Islet precursor cell (in vitro differentiated cells): ENCODE measurements at places on chromosomes 4 and X.
A peak's percentile ranks its signal among the peaks of the same experiment; 100 is the strongest.

- DNase-seq: no peak
Observed at GRCh38 chr4:39626261-39626660, 12.4 kb downstream of the SMIM14 start.

DNA sequence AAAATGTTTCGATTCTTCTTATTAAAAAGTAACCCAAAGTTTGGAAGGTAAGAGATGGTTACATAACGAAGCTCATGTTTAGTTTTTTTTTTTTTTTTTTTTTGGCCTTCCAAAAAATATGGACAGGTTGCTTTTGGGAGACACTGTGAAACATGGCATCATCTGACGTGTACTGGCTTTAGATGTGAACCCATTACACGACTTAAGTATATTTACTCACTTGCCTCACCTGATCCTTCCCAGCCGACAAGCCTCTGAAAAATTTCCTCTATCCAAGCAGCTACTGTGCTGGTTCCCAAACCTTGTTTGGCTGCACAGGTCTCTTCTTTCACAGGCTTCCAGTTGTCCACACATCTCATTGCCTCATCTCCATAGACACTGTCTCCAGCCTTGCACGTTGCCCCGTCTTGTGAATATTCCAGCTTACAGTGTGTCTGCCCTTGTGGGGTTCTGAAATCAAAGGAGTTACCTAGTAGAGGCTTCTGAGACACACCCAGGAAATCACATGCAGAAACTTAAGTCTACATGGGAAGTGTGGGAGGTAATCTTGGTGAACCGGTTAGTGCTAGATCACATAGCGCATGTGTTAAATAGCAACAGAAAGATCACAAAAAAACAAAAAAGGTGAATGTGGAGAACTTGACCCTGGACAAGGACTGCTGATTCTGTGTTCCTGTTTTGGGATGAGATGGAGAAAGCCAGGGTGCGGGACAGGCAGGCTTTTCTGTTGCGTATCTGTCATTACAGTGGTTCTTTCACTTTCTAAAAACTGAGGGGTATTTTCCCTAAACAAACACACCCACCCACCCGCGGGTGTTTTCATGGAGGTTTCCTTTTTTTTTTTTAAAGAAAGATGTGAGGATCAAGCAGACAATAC, 328.6 kb downstream of the ARHGAP10 start:
- no peak for DNase-seq

DNA sequence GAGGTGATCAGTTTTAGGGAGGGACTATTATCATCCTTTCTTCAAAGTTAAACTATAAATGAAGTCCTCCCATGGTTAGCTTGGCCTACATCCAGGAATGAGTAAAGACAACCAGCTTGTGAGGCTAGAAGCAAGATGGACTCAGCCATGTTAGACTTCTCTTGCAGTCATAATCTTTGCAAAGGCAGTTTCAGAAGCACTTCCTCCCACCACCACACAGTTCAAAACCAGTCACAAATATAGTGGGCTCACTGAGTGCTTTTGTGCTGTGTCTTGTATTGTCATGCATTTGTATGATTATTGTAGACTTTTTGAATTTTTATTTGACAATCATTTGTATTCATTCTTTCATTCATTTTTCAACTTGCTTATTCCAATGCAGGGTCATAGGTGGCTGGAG, 204.5 kb downstream of the ZNF674 start:
- DNase-seq: no peak

DNA sequence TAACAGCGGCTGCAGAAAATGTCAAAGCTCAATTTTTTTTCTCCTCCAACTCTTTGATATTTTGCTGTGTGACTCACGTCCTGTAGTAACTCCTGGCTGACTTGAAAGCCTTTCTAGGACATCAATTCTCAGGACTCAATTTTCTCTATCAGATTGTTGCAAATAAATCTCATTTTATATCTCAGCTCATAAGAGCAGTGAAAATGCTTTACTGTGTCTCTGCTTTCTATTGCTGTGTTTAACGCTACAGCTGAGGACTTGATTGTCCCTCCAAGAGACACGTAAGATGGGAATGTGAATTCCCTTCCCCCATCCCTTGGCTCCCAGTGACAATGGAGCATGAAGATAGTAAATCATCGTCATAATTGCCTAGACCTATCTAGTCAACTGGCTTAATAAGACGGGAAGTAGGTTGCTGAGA, 20.5 kb upstream of the CBR4 start:
- DNase-seq: no peak

DNA sequence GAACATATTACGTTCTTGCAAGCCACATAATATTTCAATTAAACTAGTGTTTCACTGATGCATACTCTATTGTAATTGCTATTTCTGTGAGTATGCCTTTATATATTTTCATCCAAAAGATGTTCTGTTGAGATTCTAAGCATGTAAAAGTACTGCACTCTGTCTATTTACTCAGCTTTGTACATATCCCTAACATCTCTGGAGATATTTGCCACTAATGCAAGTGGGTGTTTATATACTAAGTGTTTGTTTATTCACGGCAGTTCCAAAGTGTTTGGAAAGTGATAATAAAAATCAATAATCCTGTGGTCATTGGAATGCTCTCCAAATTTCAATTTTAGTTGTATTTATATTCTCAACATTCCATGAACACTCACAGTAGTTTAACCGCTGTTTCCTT, 1989.0 kb downstream of the C4orf33 start:
- no peak for DNase-seq

DNA sequence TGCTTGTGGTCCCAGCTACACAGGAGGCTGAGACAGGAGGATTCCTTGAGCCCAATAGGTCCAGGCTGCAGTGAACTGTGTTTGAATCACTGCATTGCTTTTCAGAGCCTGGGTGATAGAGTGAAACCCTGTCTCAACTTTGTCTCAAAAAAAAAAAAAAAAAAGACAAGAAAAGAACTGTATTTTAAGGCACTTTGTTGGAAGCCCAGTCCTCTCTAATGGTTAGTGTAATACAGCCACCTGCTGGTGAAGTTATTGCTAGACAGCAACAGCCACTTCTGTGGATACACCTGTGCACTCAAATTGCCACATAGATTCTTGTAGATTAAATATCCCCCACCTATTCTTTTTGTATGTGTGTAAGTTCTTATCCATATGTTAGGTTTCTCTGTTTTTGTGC, 10.1 kb upstream of the FGG start:
- DNase-seq: no peak

DNA sequence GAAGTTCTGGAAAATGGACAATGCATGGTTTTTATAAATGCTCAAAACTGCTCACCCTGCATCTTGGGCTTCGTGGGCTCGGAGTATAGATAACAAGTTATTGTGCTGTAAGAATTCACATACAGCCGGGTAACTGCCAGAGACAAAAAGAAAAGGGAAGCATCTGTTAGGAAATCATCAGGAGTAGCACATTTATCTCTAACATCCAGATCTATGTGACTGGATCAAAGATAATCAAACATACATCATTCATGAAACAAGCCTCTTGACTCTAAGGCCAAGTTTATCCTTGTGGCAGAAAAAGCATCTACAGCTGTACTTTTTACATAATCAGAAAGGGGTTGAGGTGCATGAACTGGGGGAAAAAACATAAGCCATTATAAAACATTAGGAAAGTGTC, 264.2 kb downstream of the PPP3CA start:
- no peak for DNase-seq

GRCh38 chr4:9771034-9771433, 10.4 kb upstream of the DRD5 start:
- no peak for DNase-seq

GRCh38 chr4:27152703-27153102, 292.1 kb downstream of the STIM2 start:
- DNase-seq: no peak

DNA sequence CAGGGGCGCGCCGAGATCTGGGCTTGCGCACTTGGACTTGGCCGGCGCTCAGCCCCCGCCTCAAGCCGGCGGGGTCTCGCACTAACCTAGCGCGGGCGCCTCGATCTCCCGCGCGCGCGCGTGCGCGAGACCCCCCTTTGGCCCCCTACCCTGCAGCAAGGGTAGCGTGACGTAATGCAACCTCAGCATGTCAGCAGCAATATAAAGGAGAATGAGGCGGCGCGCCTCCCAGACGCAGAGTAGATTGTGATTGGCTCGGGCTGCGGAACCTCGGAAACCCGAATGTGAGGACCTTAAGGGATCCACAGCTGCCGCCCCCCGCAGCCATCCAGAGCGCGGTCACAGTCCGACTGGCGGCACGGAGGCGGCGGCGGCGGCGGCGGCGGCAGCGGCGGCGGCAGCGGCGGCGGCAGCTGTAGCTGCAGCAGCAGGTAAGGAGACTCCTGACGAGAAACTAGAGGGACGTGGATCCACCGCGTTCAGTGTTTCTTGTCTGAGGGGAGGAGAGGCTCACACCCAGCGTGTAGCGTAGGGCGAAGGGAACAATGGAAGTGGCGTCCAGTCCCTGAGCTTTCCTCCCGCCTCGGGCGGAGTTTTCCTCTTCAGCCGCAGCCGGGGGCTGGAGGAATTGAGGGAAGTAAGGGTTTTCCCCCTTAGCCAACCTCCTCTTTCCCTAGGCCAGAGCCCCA, at the start of the genes SATL1 and ZNF711:
TSS of gene SATL1 (minus strand) at position 19 of the 689 bp plus-strand sequence. CDS start 134,811 bp downstream, outside the sequence.
TSS of gene ZNF711 (plus strand) at position 231 of the 689 bp plus-strand sequence. CDS start 3,582 bp downstream, outside the sequence.
- peak; percentile 90 for DNase-seq

DNA sequence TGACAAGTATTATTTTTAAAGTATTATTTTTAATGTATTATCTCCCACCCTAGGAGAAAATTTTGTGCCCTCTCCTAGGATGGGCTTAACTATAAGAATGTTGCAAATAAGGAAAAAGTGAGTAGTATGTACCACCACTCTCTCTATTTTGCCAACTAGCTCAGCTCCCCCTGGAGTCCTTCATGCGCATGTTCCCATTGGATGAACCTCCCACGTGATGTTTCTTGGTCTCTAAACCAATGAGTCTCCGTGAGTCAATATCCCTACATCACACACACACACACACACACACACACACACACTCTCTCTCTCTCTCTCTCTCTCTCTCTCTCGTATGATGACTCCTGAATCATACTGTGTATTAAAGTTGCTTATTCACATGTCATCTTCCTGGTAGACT, 129.7 kb upstream of the ZFP42 start:
- DNase-seq: no peak
